ENCODE measurements at places on chromosomes 5 and 9. TPM values are rescaled to one million over a fixed set of nuclear protein-coding genes. Genes with fewer than 3 reads are reported as not detected.

The DAB2IP gene
- 75.7 TPM for total RNA-seq

DNA sequence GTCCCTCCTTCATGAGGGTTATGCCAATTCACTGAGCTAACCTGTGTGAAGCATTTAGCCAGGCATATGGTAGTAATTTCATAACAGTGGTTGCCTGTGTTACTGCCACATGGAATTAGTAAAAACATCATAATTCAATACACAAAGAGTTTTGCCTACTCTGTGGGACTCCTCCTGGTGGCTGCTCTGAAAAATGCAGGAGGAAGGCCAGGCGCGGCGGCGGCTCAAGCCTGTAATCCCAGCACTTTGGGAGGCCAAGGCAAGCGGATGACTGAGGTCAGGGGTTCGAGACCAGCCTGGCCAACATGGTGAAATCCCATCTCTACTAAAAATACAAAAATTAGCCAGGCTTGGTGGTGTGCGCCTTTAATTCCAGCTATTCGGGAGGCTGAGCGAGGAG is 547.3 kb downstream of the CDK5RAP2 start:
- no peaks in the 10 kb centered on the region for H3K4me1 ChIP-seq
- no peaks in the 10 kb centered on the region for H3K36me3 ChIP-seq
- H3K4me3 ChIP-seq, result no peak overlapping the region

GRCh38 chr9:15492485-15493150 is 18.2 kb downstream of the PSIP1 start:
- DNase-seq, result no peak
- no peaks in the 10 kb centered on the region for H3K27me3 ChIP-seq

GRCh38 chr5:1526190-1526631 is 2.5 kb upstream of the LPCAT1 start:
- no peak for DNase-seq
- no peak overlapping the region for H3K4me3 ChIP-seq
- H3K36me3 ChIP-seq, result no peaks in the 10 kb centered on the region
- H3K4me1 ChIP-seq, result peaks cover 15% of the 10 kb centered on the region

The HNRNPA0 gene
- total RNA-seq, result 68.6 TPM

- DNase-seq, result no peak
- no peaks in the 10 kb centered on the region for H3K36me3 ChIP-seq
- no peak overlapping the region for H3K27ac ChIP-seq
- H3K27me3 ChIP-seq, result peaks cover 34% of the 10 kb centered on the region
Observed at GRCh38 chr5:139776861-139777260, 18.7 kb upstream of the PSD2 start.

- H3K4me1 ChIP-seq, result peaks cover 37% of the 10 kb centered on the region
- no peak overlapping the region for H3K4me3 ChIP-seq
- H3K27me3 ChIP-seq, result no peaks in the 10 kb centered on the region
- DNase-seq, result no peak
Observed at GRCh38 chr5:14261235-14261634, 118.1 kb downstream of the TRIO start.

The MARCOL gene
- total RNA-seq, result not detected

DNA sequence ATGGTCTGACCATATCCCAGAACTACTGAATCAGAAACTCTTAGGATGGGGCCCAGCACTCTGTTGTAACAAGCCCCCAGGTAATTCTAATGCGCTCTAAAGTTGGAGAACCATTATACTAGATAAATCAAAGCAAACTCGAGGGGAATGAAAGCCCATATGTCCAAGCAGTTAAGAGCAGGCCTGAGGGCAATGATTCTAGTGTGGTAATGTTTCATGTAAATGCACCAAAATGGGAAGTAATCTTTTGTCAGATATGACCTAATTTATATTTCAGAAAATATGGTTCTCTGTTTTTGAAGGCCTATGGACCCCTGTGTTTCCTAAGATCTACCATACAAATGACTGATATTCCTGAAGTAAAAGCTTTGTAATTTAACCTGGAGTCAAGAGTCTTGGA is 108.0 kb upstream of the PTGER4 start:
- H3K36me3 ChIP-seq, result no peaks in the 10 kb centered on the region
- no peak for DNase-seq
- no peak overlapping the region for H3K4me3 ChIP-seq
- H3K4me1 ChIP-seq, result peaks cover 10% of the 10 kb centered on the region
- no peaks in the 10 kb centered on the region for H3K27me3 ChIP-seq
- H3K27ac ChIP-seq, result no peak overlapping the region

DNA sequence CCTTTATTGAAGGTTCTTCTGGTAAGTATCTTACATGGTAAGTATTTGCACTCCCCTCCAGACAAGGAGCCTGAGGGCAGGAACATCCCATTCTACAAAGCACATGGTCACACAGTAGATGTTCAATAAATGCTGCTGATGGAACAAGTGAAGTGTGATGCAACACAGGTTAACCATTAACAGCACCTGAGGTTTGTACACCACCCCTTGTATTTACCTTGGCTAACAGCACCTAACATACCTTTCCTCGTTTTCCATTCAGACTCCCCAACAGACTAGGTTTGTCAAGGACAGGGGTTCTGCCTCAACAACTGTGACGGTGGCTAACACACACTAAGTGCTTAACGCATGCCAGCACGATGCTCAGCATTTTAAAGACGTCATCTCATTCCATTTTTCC is 213.6 kb downstream of the MAPKAP1 start:
- H3K4me3 ChIP-seq, result no peak overlapping the region
- peaks cover 46% of the 10 kb centered on the region for H3K4me1 ChIP-seq
- no peaks in the 10 kb centered on the region for H3K27me3 ChIP-seq
- no peaks in the 10 kb centered on the region for H3K36me3 ChIP-seq

DNA sequence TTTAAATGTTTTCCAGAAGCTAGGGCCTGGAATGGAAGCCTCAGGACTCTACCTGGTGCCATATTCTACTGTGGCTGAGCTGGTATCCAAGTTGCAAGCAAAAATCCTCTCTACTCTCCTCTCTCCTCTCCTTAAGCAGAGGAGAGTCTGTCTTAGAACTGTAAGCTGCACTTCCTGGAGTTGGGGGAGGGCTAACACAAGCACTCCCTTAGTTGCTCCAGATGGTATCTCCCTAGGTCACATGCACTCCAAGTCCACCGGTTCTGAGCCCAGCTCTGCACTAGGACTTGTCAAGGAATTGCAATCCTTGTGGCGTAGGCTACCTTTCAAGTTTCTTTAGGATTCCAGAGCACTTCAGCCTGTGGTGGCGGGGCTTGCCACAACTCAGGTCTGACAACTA is 513.9 kb upstream of the RGMB start:
- no peaks in the 10 kb centered on the region for H3K4me1 ChIP-seq
- no peak overlapping the region for H3K4me3 ChIP-seq
- no peaks in the 10 kb centered on the region for H3K27me3 ChIP-seq

DNA sequence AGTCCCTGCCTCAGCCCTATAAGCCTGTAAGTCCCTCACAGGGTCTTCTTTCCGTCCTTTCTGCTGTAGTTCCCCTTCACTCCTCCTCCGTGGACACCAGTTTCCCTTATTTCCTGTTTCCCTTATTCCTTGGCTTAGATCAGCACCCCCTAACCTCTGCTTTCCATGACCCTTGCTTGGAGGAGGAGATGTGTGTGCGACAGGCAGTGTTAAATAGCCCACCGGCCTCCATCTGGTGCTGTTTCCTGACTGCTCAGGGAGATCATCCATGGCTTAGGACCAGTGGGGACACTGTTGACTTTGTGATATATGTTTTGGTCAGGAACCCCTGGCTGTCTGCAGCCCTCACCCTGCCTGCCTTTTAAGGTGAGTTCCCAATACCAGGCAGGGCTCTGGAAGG is 34.1 kb upstream of the PSD2 start:
- H3K4me3 ChIP-seq, result no peak overlapping the region
- H3K4me1 ChIP-seq, result peaks cover 37% of the 10 kb centered on the region
- DNase-seq, result no peak
- peaks cover 29% of the 10 kb centered on the region for H3K27me3 ChIP-seq
- no peak overlapping the region for H3K27ac ChIP-seq

The SOHLH1 gene
- not detected for total RNA-seq

DNA sequence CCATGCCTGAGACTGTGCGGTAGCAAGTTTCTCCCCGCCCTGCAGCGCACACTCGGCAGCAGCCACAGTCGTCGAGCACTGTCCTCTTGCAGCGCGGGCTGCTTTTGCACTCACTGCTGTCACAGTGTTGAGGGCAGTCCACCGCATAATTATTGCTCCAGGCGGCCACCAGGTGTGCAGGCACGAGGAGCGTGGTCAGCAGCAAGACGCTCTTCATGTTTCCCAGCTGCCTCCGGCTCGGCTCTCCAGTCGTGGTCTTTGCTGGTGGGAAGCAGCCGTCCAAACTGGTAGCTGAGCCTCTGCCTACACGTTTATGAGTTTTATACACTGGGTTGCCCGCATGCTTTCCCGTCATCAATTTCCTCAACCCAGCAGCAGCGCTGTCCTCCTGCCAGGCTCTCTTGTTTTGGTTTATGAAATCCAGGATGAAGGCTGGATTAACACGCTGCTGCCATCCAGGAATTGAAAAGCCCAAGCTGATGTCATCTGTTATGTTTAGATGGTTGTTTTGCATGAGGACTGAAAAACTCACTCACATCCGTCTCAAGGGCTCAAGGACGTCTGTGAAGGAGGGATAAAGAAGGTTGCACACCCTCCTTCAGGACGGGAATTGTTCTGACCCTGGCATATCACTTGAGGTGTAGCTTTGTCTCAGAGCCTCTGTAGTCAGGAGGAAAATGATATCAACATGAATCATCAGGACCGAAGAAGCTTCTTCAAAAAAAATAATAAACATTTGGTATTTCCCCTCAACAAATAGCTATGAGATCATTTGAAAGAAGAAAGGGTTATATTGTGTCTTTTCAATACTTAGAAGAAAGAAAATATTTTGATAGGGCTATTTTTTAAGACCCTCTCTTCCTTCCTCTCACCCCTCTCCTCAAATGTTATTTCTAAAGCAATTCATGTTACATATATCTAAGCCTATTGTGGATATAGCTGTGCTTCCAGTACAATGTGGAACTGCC is at the start of gene ESM1:
ESM1 (minus strand) TSS at position 293 of the 968 bp plus-strand sequence; CDS start at position 217, 76 bp downstream.
- H3K27ac ChIP-seq, result peak within 1 kb of the TSS; percentile 44
- peak within 1 kb of the TSS; percentile 13 for H3K4me3 ChIP-seq
- H3K27me3 ChIP-seq, result peaks cover 29% of the 10 kb centered on the region
- H3K36me3 ChIP-seq, result no peaks in the 10 kb centered on the region
- no peak for DNase-seq

The SIT1 gene
- total RNA-seq, result not detected

The ANKRD31 gene
- 1.4 TPM for total RNA-seq

GRCh38 chr9:71909887-71910649 is 925 bp downstream of the ABHD17B start:
- H3K27me3 ChIP-seq, result no peaks in the 10 kb centered on the region
- H3K36me3 ChIP-seq, result no peaks in the 10 kb centered on the region
- H3K4me1 ChIP-seq, result peaks cover 48% of the 10 kb centered on the region
- peak; percentile 76 for DNase-seq

DNA sequence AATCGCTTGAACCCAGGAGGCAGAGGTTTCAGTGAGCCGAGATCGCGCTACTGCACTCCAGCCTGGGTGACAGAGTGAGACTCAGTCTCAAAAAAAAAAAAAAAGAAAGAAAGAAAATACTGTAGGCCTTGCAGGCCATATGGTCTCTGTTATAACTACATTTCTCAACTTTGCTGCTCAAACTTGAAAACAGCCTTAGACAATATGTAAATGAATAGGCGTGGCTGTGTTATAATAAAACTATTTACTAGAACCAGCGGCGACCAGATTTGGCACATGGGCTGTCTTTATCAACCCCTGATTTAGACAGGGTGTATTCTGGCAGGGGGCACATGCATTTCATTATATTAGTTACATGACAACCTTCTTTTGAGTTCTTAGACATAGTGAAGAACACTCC is 130.0 kb downstream of the C9orf152 start:
- H3K27me3 ChIP-seq, result no peaks in the 10 kb centered on the region
- H3K4me3 ChIP-seq, result no peak overlapping the region
- no peaks in the 10 kb centered on the region for H3K4me1 ChIP-seq
- H3K36me3 ChIP-seq, result no peaks in the 10 kb centered on the region
- DNase-seq, result no peak

DNA sequence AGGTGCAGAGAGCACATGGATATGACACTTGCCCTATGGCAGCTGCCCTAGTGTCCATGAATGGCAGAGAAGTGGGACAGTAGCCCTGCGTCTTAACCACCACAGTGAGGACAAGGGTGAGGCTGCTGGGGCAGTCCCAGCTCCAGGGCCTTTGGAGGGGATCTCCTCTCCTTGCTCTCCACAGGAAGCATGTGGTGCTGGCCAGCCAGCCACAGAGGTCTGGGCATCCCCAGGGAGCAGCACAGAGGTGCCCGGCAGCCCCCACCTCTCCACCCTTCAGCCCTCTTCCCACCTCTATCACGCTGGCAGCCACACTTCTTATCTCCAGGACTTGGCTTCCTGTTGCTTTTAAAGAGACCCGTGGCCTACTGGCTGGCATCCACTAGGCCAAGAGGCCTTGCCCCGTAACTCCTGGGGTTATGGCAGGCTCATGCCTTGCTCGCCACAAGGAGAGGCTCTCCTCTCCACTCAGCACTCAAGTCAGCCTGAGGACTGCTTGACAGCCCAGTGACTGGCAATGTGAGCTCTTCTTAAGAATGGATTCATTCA is 21.9 kb downstream of the CSF2 start:
- no peak overlapping the region for H3K27ac ChIP-seq
- H3K4me1 ChIP-seq, result no peaks in the 10 kb centered on the region
- DNase-seq, result no peak
- H3K36me3 ChIP-seq, result no peaks in the 10 kb centered on the region

The IFNA13 gene
- 0.66 TPM for total RNA-seq

DNA sequence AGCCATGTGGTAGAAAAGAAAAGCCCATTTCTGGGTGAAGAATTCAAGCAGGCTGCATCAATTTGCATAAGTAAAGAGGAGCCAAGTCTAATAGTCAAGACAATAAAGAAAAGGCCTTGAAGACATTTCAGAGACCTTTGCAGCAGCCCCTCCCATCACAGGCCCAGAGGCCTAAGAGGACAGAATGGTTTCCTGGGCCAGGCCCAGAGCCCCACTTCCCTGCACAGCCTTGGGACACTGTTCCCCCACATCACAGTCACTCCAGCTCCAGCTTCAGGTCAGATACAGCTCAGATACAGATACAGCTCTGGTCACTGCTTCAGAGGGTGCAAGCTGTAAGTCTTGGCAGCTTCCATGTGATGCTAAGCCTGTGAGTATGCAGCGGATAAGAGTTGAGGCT is 29.1 kb downstream of the PLGRKT start:
- no peak for DNase-seq
- no peak overlapping the region for H3K27ac ChIP-seq
- H3K4me1 ChIP-seq, result no peaks in the 10 kb centered on the region
- peaks cover 58% of the 10 kb centered on the region for H3K36me3 ChIP-seq

GRCh38 chr5:140596321-140596741 is 31.7 kb downstream of the SLC35A4 start:
- no peaks in the 10 kb centered on the region for H3K4me1 ChIP-seq
- no peak overlapping the region for H3K4me3 ChIP-seq
- DNase-seq, result no peak
- H3K27ac ChIP-seq, result no peak overlapping the region

- no peak overlapping the region for H3K27ac ChIP-seq
- H3K36me3 ChIP-seq, result no peaks in the 10 kb centered on the region
- no peak overlapping the region for H3K4me3 ChIP-seq
- peaks cover 15% of the 10 kb centered on the region for H3K27me3 ChIP-seq
Observed at GRCh38 chr9:99162759-99163364, 57.9 kb downstream of the TGFBR1 start.

DNA sequence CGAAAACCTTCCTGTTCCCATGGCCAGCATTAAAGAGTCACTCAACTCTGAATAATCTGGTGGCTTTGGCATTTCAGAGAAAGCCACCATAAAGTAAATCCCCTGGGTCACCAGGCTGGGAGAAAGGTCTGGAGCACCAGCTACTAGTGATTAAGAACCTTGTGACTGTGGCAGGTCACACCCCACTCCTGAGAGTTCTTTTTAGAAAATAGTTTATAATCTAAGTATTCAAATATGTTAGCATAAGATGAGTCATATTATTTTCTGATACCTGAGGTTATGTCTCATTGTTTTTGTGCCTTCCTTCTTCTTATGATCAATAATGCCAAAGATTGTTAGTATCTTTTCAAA is 351.7 kb downstream of the ARRDC3 start:
- no peaks in the 10 kb centered on the region for H3K27me3 ChIP-seq
- H3K27ac ChIP-seq, result no peak overlapping the region
- no peaks in the 10 kb centered on the region for H3K36me3 ChIP-seq
- no peak for DNase-seq

The FAM153A gene
- total RNA-seq, result not detected

Data from mesothelial cell of epicardium (in vitro differentiated cells).